Vein endothelial cell (primary cell): ENCODE measurements at places on chromosomes 16 and 17. TPM values are rescaled to one million over a fixed set of nuclear protein-coding genes. Genes with fewer than 3 reads are reported as not detected.

The SLC52A1 gene
- 0.33 TPM in 1 of 2 replicates, not detected in the other for total RNA-seq

The CACNG1 gene
- not detected in 2 replicates for total RNA-seq

The HSD11B2 gene
- 0.10 and 0.65 TPM in 2 replicates for total RNA-seq

The COQ9 gene
- 48.1 and 50.3 TPM in 2 replicates for total RNA-seq

The KRTAP2-2 gene
- total RNA-seq = not detected in 2 replicates

The CDH3 gene
- total RNA-seq = not detected in 2 replicates

The CD7 gene
- not detected in 2 replicates for total RNA-seq

The TEX14 gene
- total RNA-seq = under 0.01 TPM in 2 replicates

The UNC13D gene
- 0.76 and 3.9 TPM in 2 replicates for total RNA-seq

The HSD17B2 gene
- 38.5 and 53.2 TPM in 2 replicates for total RNA-seq

The IL21R gene
- total RNA-seq = 0.29 and 0.33 TPM in 2 replicates

The CCL2 gene
- total RNA-seq = 424 and 431 TPM in 2 replicates

The KRTAP4-3 gene
- not detected in 2 replicates for total RNA-seq

The KRTAP2-1 gene
- total RNA-seq = not detected in 2 replicates

The TPSG1 gene
- not detected in 2 replicates for total RNA-seq

The TRPV2 gene
- total RNA-seq = 16.6 and 22.9 TPM in 2 replicates

The CYB5D1 gene
- total RNA-seq = 9.5 and 12.0 TPM in 2 replicates

The MYBBP1A gene
- 83.1 and 85.3 TPM in 2 replicates for total RNA-seq

The KRT40 gene
- not detected in 2 replicates for total RNA-seq

The P3H4 gene
- total RNA-seq = 42.4 and 69.2 TPM in 2 replicates

The C17orf78 gene
- total RNA-seq = not detected in 2 replicates

The NAGLU gene
- total RNA-seq = 29.7 and 31.0 TPM in 2 replicates

The CNTD1 gene
- under 0.01 TPM in 1 of 2 replicates, not detected in the other for total RNA-seq
